ENCODE measurements at places on chromosomes 12 and 14.
A peak's percentile ranks its signal among the peaks of the same experiment; 100 is the strongest.

GRCh38 chr12:102300824-102301461 lies 103.3 kb upstream of the PMCH start:
- DNase-seq, result no peak

GRCh38 chr14:78445275-78445674 lies 275.1 kb downstream of the NRXN3 start:
- no peak for DNase-seq

DNA sequence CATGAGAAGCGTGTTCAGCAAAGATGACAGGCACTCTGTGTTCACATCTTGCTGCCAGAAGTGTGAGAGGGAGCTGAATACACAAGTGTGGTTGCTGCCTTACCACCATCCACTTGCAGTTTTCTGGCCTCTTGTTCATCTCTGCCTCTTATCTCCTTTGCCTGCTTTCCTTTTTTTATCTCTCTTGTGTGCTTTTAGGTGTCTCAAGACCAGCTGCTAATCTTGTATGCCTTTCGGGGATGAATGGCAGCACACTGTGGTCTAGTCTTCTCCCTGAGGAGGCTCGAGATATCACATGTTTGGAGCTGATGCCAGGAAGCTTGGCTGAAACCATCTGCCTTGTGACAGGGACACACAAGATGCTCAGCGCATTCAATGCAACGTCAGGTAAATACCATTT lies 17.2 kb downstream of the FAM234B start:
- no peak for DNase-seq

DNA sequence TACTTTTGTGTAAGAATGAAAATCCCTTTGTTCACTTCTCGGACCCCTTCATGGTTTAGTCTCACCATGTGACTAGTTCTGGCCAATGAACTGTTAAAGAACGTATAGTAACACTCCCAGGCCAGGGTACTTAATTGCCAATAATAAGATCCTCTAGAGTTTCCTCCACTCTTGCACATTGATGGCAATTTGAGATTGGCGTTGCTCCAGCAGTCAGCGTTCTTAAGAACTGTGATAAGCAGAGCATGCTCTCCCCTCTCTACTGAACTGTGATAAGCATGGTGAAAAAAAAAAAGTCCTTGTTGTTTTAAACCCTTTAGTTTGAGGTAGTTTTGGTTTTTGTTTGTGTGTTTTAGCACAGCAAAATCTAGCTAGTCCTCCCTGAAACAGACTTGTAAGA lies 854.5 kb downstream of the SLC6A15 start:
- no peak for DNase-seq

DNA sequence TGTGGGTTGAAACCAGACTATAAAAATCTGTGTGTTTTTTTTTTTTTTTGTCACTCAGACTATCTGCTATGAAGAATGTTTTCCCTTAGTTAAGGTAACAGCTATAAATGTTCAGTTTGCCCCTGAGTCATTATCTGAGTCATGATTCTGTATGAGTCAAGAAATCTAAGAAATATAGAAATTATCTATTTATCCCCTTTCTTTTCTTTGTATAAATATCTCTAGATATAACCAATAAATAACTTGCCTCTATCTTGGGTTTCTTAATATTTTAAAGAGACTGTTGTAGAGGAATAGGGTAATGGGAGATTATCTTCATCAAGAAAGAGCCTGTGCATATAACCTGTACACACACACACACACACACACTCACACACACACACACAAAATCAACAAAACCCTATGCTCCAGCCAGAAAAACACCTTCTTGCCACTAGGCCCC lies 161.7 kb upstream of the EEA1 start:
- DNase-seq, result no peak

DNA sequence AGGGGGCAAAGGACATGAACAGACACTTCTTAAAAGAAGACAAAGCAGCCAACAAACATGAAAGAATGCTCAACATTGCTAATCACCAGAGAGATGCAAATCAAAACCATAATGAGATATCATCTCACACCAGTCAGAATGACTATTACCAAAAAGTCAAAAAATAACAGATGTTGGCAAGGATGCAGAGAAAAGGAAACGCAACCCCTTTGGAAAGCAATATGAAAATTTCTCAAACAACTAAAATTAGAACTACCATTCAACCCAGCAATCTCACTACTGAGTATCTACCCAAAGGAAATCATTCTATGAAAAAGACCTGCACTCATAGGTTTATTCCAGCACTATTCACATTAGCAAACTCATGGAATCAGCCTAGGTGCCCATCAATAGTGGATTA lies 25.6 kb downstream of the MDM1 start:
- DNase-seq, result no peak

- DNase-seq, result no peak
These were observed 147.1 kb downstream of the PAPOLA start for GRCh38 chr14:96649327-96649601.

- DNase-seq, result no peak
These were observed 83.2 kb downstream of the PAH start for GRCh38 chr12:102833687-102834441.

- DNase-seq, result no peak
These were observed 545 bp downstream of the CPSF2 start for GRCh38 chr14:92122351-92122677.

DNA sequence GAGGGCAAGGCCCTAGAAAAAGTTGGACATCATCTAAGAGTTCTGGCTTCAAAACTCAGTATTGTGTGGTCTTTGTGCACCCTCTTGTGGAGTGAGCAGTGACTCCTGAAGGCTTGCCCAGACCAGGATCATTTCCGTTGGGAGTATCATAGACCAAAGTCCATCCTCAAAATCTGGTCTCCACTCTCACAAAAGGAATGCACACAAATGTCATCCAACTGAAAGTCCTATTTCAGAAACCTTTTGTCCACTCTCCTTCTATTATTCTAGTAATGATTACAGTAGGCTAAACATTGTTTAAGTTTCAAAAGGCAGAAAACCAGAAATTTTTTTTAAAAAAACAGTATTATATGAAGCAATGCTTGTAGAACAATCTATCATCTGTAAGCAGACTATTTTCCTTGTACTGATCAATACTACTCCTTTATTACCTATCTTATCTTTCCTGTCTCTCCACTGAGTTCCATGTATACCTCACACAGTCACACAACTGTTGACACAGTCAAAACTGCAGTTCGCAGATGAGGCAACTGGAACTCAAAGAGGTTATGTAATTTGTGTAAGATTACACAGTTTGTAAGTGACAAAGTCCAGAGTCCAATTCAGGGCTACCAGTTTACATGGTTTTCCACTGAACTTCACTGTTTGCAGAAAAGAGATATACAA lies 41.4 kb downstream of the COX16 start:
- peak; percentile 10 for DNase-seq

- DNase-seq, result no peak
These were observed 31.5 kb downstream of the RAD9B start for GRCh38 chr12:110533607-110534006.

DNA sequence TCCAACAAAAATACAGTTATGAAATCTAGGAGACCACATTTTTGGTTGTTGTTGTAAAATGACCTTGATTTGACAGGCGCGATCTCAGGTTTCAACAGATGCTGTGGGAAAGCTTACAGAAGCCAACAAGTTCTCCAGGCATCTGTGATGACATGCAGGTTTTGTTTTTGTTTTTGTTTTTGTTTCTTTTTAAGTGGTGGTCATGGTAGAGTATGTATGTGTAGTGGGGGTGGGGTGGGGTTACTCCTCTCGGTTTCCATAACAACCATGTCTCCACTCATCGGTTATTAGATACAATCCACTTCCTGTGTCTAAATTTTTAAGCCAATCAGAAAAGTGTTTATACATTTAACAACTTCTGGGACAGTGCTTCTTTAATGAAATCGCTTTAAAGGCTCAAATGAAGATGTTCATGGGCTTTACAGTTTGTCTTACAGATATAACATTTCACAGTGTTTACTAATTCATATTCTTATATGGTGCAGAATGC lies 199.9 kb upstream of the FOXN3 start:
- DNase-seq, result no peak

GRCh38 chr12:264269-264668 lies 1.6 kb upstream of the SLC6A13 start:
- no peak for DNase-seq

DNA sequence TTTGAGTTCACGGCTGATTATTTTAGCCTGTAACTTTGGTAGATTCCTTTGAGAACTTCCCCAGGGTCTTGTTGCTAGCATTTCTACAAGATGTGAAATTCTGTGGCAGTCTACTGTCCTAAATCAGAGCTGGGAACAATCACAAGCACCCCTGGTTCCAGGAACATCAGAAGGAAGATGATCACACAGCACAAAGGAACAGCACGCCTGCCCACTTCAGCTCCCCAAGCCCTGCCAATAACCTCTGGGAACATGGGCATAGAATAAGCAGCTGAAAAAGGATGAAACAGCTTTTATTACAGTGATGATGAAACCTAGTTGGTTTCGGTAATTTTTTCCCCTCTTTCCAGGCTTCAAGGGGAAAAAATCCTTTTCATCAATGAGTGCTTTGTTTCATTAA lies 12.3 kb downstream of the GPR19 start:
- DNase-seq, result no peak

- peak; percentile 17 for DNase-seq
These were observed 15.0 kb downstream of the GXYLT1 start for GRCh38 chr12:42129595-42130204.

DNA sequence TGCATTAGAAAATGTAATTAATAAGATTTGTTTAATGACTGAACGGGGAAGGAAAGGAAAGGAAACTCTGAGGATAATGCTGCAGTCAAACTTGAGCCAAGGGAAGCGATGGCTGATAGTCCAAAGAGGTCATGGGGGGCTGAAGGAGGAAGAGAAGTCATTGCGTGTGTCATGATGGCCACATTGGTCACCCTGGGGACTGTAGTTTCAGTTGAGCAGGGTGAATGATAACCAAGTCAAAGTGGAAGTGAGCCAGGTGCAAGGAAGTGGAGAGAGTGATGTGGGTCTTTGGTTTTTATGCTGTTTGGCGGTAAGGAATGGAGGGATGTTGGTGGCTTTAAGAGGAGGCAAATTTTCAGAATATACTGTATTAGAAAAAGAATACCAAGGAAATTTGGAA lies 21.6 kb downstream of the C12orf75 start:
- no peak for DNase-seq

DNA sequence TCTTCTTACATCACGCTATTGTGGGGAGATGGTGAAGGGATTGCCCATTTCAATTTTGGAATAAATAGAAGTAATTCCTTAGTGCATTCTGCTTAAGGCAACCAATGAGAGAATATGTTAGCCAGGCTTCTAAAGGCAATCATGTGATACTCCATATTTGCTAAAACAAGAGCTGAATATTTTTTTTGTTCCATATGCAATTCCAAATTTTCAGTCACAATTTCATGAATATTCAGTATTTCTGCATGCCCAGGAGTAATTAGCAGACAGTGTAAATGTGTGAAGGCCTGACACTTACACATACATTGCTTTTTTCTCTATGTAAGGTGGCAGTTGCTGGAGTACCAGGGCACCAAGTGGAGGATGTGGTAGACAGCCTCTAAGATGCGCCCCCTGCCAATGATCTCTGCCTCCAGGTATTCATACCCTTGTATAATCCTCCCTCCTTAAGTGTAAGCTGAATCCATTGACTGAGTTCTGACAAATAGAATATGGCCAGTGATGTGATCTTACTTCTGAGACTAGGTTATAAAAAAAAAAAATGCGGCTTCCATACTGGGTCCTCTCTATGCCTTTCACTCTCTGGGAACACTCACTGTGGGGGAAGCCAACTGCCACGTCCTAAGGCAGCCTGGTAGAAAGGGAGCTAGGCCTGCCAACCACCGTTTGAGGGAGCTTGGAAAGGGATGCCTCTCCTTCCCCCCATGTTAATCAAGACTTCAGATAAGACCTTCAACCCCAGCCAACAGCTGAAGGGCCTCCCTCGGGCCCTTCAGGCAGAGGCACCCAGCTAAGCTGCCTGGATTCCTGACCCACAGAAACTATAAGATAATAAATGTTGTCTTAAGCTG lies 62.7 kb upstream of the PTGR2 start:
- no peak for DNase-seq

GRCh38 chr12:112792743-112793142 lies 1.2 kb downstream of the RPH3A start:
- no peak for DNase-seq

- DNase-seq, result peak; percentile 12
These were observed 24.8 kb downstream of the ATF7 start for GRCh38 chr12:53601296-53601847.

- no peak for DNase-seq
These were observed 2.3 kb upstream of the CLBA1 start for GRCh38 chr14:104983231-104983721.

GRCh38 chr12:78759367-78759766 lies 105.2 kb upstream of the SYT1 start:
- no peak for DNase-seq

DNA sequence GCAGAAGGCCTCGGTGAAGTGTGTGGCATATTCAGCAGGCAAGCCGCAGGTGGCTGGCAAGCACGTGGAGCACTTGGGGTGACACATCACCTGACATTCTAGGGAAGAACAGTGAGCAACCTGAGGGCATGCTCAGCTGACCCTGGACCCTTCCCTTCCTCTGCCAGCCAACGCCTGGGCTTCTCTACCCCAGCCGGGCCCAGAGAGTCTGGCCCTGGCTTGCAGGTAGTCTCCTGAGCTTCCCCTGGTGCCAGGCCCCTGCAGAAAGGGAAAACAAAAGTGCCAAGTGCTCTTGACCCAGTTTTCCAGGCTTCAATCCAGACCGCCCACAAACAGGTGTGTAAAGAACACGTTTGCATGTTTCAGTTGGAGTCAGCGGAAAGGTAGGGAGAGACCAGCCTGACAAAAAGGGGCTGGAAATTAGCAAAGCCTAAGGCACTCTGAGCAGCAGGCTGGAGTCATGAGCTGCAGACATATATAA lies 45.7 kb downstream of the PRKAB1 start:
- no peak for DNase-seq

GRCh38 chr14:105013150-105013785 lies 7.6 kb downstream of the CDCA4 start:
- DNase-seq, result peak; percentile 23

DNA sequence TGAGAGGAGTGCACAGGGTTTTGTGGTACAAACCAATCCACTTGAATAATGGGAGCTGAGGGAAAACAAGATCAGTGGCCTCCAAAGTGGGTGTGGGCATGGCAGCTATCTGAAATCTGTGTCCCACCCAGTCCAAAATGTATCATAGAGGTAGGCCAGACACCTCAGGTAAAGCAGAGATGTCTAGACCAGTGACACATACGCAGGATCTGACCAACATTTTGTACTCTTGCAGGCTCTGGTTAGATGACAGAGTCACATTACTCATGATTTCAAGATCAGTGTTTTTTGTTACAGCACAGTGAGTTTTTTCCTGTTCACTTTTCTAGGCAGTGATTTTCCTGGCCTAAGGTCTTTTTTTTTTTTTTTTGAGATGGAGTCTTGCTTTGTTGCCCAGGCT lies 211.8 kb downstream of the PCNX1 start:
- DNase-seq, result no peak

GRCh38 chr12:88658009-88658408 lies 77.7 kb upstream of the KITLG start:
- no peak for DNase-seq
